Cortex of kidney (tissue), 1 donor: ENCODE measurements at places on chromosomes 3 and 15.

- DNase-seq, result no peak
Measured at GRCh38 chr3:20222274-20222673, 36.3 kb upstream of the SGO1 start.

DNA sequence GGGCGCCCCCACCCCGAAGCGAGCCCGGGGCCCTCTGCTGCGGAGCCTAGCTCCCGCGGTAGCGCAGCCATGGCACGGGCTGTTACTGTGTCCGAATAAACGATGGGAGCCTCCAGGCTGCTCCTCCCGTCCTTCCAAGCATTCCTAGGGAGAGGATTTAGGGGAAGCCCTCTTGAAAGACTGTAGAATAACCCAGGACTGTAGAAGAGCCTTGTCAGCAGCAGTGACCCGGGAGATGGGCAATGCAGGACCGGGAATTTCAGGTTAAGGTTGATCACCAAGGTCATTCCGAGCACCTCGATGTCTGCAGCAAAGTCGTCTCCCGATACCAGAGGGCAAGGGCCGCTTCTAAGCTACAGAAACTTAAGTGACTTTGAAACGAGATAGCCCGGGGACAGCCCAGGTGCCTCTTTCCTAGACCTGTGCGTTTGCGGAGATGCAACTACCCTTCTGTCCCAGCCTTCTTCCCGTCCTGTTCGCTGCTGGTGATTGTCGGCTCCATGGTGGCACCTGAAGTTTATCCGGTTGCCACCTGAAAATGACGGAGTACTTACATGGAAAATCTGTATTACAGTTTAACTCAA lies 753 bp upstream of the MYO5A start:
- DNase-seq, result no peak

- no peak for DNase-seq
Measured at GRCh38 chr15:98772895-98773294, 124.6 kb downstream of the IGF1R start.

DNA sequence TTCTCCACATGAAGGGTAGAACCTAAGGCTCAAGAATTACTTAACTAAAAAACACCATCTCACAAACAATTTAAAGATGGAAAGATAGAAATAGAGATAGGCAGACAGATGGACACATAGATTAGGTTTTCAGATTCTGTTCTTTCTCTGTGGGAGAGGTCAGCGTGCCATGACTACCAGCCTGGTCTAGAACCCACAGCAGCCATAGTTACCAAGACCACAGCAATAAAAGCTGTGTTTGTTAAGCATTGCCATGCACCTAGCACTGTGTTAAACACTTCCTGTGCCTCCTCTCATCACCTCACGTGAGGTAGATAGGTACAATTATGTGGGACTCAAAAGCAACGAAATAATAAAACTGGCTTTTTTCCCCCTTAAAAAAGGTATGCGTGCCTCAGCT lies 83.1 kb upstream of the TSEN2 start:
- no peak for DNase-seq

GRCh38 chr3:72494626-72495025 lies 353.6 kb downstream of the SHQ1 start:
- DNase-seq, result no peak

- no peak for DNase-seq
Measured at GRCh38 chr15:44219073-44219472, 24.0 kb upstream of the FRMD5 start.

DNA sequence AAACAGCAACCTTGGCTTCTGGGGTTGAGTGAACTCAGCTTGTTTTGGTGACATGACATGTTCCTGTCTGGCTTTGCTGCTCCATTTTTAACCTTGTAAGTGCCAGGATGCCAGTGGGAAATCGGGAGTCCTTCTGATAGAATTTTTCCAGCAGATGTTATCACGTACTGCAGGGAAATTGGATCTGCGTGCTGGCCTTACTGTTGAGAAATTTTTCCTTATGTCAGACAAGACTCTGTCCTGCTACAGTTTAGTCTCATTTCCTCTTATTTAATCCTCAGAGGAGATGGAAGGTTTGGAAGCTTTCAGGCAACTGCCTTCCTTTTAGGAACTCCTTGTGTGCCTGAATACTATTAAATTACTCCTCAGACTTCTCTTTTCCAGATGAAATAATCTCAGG lies 80.6 kb downstream of the PGPEP1L start:
- DNase-seq, result no peak

DNA sequence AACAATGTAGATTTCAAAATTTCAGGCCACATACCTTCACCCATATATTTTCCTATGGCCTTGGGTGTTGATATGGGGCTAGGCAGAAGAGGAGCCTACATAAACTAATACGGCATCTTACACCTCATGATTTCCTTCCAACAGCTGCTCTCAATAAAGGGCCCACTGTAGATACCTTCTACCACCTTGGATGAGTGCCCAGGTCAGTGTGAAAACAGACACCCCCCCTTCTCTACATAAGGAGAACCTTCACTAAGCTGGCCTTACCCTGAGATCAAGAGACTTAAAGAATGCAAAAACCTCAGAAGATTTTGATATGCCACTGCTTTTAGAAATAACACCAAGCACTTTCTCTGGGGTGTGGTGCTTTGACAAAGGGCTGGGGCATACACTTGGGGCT lies 42.7 kb downstream of the SH3BP5 start:
- DNase-seq, result no peak

DNA sequence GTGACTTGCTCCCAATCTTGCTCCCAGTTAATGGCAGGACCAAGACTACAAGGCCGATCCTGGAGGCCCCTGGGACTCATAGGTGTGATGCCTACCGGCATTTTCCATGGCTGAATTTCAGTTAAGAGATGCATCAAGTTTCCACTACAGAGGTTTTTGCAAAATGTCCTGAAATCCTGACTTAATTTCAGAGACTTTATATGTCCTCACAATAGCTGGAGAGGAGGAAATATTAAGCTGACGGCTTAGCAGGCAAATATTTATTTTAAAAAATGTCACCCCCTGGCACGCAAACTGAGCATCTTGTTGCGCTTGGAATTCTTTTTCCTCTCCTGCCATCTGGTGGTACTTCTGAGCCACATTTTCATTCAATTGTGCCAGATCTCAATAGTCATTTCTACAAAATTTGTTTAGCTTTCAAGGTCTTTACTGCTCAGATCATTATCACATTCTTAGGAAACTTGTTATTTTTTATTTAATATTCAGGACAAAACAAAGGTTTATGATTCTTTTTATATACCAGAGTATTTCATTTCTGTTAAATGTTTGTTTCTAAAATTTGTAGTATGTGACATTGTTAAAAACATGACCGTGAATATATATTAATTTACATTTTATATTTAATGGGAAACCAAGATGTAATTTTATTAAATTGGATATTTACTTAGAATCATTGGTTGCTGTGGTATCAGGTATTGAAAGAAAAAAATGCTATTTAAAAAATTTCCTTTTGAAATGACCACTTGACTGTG lies 189.2 kb upstream of the THRB start:
- no peak for DNase-seq

GRCh38 chr3:52463416-52463815 lies 8.0 kb downstream of the NISCH start:
- DNase-seq, result no peak

GRCh38 chr3:180684807-180685206 lies 5.5 kb upstream of the CCDC39 start:
- DNase-seq, result no peak

DNA sequence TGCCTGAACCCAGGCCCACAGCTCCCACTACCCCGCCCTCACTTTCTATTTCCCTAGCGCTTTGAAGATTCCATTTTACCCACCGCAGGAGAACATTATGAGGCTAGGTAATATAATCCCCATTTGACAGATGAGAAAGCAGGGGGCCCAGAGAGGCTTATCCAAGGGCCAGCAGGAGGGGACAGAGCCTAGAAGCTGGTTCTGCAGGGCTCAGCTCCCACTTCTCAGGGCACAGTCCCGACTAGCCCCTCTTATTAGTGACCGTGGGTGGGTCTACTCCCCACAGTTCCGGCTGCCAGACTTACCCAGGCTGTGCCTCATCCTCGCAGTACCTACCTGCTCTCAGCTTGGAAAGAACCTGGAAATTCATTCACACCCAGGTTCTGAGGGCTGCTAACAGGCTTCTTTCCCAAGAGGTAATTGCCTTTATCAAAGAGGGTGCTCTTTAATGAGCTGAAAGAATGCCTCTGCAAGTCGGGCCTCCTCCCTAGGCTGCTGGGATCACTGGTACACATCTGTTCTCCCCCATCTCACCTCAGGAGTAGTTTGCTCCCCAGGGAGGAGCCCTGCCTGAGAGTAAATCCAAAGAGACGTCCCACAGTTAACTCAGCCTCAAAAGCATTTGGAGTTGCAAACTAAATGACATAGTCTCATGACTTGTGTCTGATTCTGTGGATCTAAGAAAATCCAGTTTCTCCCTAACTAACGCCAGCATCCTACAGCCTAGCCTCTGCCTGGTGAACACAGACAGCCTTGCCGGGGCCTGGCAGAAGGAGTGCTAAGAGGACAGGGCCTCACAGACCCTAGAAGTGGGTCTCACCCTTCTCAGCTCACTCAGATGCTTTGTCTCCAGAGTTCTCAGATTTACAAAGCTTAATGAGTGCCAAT lies 125.0 kb downstream of the CHSY1 start:
- DNase-seq, result no peak

- DNase-seq, result no peak
Measured at GRCh38 chr15:67777773-67778172, 47.5 kb upstream of the SKOR1 start.

DNA sequence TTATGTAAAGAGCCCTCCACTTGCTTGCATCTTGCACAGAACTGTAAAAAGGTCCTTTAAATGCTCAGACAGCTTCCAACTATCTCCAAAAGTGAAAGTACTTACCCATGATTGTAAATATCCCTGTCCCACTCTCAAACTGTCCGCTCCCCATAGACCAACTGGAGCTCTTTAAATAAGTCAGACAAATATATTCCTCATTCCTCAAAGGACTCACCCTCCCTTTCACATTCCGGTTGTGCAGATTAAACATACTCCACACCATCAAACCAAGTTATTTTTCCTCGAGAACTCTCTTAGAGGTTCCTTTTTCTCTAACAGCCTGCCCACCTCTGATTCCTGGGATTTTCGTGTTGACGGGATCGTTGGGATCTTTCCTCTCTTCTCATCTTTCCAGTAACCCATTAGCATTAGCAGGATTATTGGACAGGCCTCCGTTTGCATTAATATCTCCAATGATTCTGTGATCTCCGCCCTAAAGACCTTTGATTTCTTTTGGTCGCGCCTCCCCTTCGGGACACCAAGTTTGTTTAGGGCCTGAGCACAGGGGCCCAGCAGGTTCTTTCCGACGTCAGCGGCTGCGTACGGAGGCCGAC lies 763 bp downstream of the GOLGB1 start:
- no peak for DNase-seq

DNA sequence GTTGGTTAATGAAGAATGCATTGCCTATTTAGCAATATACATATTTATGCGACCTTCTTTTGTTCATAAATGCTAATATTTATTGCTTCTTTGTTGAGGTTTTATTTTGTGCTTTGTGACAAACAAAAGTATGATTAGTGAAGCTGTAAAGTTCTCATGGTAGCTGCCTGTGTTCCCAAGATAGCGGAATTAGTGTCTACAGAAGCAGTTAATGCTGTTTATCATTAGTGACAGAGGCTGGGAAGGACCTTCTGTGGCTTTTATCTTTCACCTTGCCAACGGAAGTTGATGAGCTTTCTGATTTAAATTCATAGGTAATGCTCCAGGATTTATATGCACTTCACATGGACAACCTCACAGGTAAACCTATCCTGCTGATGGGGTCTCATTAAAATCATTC lies 418.3 kb downstream of the CADM2 start:
- DNase-seq, result no peak

GRCh38 chr3:174949523-174949922 lies 90.4 kb downstream of the NAALADL2 start:
- no peak for DNase-seq

DNA sequence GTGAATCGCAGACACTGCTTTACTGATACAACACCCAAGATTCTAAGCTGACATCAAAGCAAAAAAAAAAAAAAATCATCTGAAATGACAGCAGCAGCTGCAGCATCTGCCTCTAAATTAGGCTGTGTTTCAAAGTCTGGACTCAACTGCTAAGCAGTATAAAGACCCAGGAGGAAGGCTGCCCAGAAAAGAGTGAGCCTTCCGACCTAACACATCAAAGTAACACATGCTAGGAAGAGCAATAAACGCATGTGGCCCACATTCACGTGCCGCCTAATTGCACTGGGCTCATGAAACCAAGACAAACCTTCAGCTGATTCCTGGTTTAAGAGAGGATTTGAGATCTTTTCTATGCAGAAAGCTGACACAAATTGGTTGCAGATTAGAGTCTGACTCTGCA lies 317.1 kb downstream of the ZIC4 start:
- DNase-seq, result no peak

DNA sequence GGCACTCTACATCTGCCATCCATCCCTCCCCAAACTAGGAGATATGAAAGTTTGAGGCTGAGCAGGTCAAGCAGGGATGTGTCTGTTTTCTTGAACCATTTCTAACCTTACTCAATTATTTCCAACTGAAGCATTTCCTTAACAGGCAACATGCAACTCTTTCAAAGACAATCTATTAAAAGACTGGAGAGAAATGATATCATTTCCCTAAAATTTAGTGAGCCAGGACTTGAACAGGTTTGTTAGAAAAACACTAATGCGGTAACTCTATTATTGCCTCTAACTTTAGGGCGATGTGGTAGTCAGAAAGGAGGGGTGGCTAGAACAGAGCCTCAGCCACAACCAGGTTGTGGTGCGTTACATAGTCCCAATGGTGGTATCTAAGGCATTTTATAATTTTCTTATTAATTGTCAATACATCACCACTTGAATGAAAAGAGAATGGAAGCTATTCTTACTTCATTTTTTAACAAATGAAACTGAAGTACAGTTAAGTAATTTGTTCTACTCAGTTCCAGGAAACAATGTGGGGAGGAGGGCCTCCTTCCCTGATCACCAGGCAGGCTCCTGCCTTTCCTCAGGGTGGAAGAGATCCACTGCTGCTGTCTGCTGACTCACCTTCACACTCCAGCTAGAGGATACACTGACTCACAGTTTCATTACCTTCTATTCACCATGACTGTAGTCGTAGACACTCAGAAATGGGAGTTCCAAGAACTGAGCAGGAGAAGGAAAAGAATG lies 22.8 kb downstream of the MYO1E start:
- no peak for DNase-seq

DNA sequence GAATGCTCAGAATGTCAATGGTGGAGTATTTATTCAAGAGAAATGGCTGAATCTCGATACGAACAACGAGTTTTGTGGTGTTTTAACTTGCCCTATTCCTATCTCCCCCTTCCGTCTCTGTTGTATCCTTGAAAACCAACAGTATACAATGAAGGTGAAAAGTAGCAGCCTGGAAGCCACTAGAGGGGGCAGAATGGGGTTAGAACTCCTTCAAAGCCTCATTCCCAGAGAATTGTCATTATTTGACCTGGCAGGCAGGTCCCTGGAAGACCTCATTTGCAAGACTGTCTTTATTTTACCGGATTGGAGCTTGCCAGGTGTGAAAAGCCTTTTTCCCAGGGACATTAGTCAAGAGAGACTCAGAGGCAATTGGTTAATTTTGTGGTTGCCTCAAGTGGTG lies 139.4 kb downstream of the LRRC28 start:
- no peak for DNase-seq

- no peak for DNase-seq
Measured at GRCh38 chr3:163745204-163745603, 1333.1 kb downstream of the SI start.

- no peak for DNase-seq
Measured at GRCh38 chr15:95202569-95203349, 971.4 kb downstream of the MCTP2 start.

- DNase-seq, result no peak
Measured at GRCh38 chr3:101195951-101196713, 124.2 kb downstream of the IMPG2 start.
